ENCODE measurements at places on chromosomes 13 and 19. TPM values are rescaled to one million over a fixed set of nuclear protein-coding genes. Genes with fewer than 3 reads are reported as not detected.

Gene CEACAM8
- total RNA-seq: not detected

Gene PCDH9
- 14.7 TPM for total RNA-seq

Gene PINLYP
- 1.0 TPM for total RNA-seq

Gene ZNF440
- 3.7 TPM for total RNA-seq

Gene MAB21L1
- total RNA-seq: 0.47 TPM

Gene CELF5
- not detected for total RNA-seq

Gene GTPBP3
- 10.8 TPM for total RNA-seq

Gene SCGB2B2
- total RNA-seq: not detected

Gene ZNF329
- 7.8 TPM for total RNA-seq

Gene ACP7
- not detected for total RNA-seq

Gene CEACAM7
- total RNA-seq: 0.16 TPM

Gene SLAIN1
- 8.0 TPM for total RNA-seq

Gene COL5A3
- 8.7 TPM for total RNA-seq

Gene ZNF541
- 0.99 TPM for total RNA-seq

Gene RFPL4A
- total RNA-seq: not detected

Gene CDC16
- 34.5 TPM for total RNA-seq

Gene CLPTM1
- 89.3 TPM for total RNA-seq

Gene TLE6
- total RNA-seq: 1.3 TPM

Gene TTC9B
- not detected for total RNA-seq

Gene TFPT
- total RNA-seq: 14.5 TPM

Gene NCAN
- total RNA-seq: not detected

Gene DZIP1
- total RNA-seq: 3.8 TPM

Gene DIAPH3
- 0.25 TPM for total RNA-seq

Gene RBM42
- 52.7 TPM for total RNA-seq

Gene DIRAS1
- total RNA-seq: 195 TPM

Gene CLDN10
- total RNA-seq: not detected

Gene COX7A1
- total RNA-seq: 2,839 TPM

Gene ZNF559
- total RNA-seq: 19.1 TPM

Gene TPTE2
- not detected for total RNA-seq

Gene SHISA7
- not detected for total RNA-seq

Gene SPINT2
- 6.8 TPM for total RNA-seq

Gene GGN
- not detected for total RNA-seq

Gene TEX30
- total RNA-seq: 8.1 TPM

Gene ATP1A3
- total RNA-seq: 375 TPM

Gene GSX1
- total RNA-seq: not detected

Gene ZNF880
- 24.7 TPM for total RNA-seq

Gene BRME1
- 0.82 TPM for total RNA-seq

Gene PNMA8A
- 8.4 TPM for total RNA-seq

Gene ZNF460
- 24.0 TPM for total RNA-seq

Gene ATP12A
- not detected for total RNA-seq

Gene TMEM221
- 0.14 TPM for total RNA-seq

Gene ARGLU1
- total RNA-seq: 29.0 TPM

Gene KATNAL1
- total RNA-seq: 46.9 TPM

Gene EBI3
- total RNA-seq: 0.49 TPM

Gene NOVA2
- 5.0 TPM for total RNA-seq

Gene SHANK1
- total RNA-seq: 0.25 TPM

Gene WDR62
- total RNA-seq: 17.7 TPM

Gene CRB3
- not detected for total RNA-seq

Gene PSG2
- not detected for total RNA-seq

Gene MBD3
- 48.6 TPM for total RNA-seq

Gene LILRA1
- total RNA-seq: 0.22 TPM

Gene CGB7
- total RNA-seq: not detected
